Activated T-cell treated with anti-CD3 and anti-CD28 coated beads for 24 hours (primary cell): ENCODE measurements at places on chromosomes 1 and 21.

- DNase-seq: no peak
Observed at GRCh38 chr21:14874379-14874778, 190.4 kb downstream of the NRIP1 start.

- no peak for DNase-seq
Observed at GRCh38 chr1:82486468-82486867, 685.7 kb downstream of the ADGRL2 start.

GRCh38 chr1:7558481-7558880, 212.6 kb upstream of the VAMP3 start:
- no peak for DNase-seq

- no peak for DNase-seq
Observed at GRCh38 chr1:175320804-175321203, 128.2 kb upstream of the KIAA0040 start.

DNA sequence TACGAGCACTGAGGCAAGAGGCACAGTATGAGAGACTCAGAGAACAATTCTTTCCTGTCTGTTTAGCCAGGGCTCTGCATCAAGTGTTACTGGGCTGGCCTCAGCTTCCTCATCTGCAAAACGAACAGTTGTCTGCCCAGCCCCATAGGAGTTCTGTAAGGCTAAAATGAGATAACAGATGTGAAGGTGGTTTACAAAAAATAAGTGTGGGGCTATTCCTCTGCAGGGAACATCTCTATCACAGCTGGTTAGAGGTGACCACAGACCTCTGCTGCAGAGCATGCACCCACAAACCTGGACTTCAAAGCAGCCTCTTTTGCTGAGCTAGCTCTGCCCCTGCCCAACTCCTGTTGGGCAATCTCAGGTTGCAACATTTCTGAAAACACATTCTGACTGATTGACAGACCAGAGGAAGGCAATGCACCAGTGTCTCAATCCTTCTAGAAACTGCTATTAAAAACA, 10.5 kb upstream of the OLIG1 start:
- DNase-seq: no peak

DNA sequence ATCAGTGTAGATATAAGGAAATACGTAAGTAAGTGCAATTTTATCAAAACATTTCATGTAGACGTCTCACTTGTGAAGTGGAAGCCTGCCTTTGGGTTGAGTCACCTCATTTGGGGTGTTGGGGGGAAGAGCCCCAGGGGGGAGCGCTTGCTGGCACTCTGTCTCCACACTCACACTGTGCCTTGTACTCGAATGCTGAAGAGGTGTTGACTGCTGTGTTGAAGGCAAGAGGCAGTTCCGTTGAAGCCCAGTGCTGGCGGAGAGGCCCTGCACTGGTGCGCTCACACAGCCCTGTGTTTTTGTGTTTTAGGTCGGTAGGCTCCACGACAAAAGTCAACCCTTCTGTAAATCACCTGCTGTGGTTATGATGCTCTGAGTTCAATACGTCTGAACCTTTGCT, 131.9 kb upstream of the COL6A1 start:
- no peak for DNase-seq

DNA sequence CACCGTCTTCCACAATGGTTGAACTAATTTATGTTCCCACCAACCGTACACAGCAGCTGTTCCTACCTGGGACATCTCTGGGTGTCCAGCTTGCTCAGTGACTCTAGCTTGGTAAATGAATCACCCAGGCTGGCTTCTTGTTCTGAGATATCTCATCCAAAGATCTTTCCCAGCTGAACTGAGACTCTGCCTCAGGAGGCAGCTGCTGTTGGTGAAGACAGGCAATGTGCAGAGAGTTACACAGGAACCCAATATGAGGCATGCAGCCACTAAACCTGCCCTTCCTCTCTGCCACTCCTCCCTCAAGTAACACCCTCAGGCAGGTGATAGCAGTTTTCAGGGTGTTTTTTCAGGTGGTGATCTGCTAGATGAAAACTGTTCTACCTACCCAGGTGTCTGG, 14.0 kb upstream of the FOXO6 start:
- DNase-seq: no peak

DNA sequence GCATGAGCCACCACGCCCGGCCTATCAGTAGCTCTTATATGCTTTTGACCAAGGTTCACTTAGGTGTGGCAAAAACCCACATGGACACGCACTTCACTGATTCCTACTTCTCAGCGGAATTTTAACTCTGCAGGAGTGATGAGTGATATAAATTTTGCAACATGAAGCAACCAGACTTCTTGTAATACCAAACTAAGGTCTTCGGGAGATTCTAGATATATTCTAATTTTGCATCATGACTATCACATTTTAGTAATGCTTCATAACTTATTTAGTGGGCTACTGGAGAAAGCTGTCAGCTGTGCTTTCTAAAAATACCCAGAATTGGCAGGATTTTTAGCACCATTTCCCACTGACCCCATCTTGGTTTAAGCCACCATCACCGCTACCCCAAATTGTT, 27.8 kb downstream of the RHCE start:
- no peak for DNase-seq

DNA sequence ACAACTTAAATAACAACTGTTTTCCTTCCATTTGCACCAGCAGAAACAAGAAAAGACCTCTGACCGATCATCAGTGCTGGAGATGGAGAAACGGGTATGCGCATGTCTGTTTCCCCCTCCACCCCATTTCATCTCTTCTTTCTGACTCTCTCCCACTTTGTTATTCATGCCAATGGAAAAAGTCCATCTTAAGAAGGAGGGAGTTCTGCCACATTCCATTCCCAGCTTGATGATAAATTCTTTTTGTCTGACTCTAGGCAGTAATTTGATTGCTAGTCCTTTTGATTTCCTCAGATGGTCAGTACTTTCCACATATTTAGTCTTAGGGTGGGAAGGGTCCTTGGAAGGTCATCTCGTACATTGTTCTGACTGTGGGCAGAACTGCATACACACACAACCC, 142.5 kb downstream of the SYT2 start:
- no peak for DNase-seq

GRCh38 chr1:198122693-198123092, 34.1 kb upstream of the NEK7 start:
- no peak for DNase-seq

GRCh38 chr1:94130851-94131595, 10.1 kb upstream of the ABCA4 start:
- DNase-seq: no peak

DNA sequence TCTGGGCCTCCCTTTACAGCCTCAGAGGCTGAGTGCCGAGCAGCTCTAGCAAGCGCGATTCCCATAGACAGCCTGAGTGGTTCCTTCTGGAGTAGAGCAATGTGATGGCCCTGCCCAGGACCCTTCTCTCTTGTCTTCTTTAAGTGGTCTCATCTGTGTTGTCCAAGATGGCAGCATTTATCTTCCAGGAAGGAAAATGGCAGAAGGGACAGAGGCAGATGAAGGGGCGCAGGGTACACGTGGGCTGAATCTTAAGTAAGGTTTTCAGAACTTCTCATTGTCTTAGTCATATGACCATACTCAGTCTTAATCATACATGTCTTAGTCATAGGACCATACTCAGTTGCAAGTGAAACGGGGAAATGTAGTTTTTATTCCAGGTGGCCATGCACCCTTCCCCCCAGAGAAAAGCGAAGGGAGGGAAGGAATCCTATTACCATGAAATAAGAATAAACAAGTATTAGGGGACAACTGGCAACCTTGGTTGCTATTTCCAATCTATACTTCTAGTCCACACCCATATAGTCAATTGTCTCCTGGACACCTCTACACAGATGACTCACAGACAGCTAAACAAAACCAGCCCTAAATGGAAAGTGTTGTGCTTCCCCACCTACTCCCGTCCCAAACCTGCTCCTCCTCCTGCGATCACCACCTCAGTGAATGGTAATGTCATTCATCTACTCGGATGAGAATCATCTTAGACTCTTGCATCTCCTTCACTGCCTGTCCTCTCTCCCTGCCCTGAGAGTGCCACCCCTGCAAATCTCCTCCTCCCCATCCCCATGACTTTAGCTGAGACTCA, 13.3 kb downstream of the OVAAL start:
- peak; percentile 49 for DNase-seq

- no peak for DNase-seq
Observed at GRCh38 chr1:158685085-158685484, 1.4 kb downstream of the SPTA1 start.

DNA sequence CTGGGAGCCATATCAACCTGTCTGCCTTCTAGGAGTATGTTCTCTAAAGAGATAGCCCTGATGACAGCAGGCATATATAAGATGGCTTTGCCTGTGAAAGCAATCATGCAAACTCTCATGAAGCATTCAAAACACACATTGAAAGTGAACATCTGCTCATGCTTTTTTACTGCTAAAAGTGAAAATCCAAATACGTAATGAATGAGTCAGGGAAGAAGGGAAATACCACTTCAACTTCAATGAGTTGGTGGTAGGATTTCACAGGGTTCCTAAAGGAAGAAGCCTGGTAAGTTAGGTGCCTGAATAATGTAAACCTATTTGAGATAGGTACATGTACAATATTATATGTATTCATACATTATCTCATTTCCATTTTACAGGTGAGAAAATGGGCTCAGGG, 50.5 kb upstream of the SLFNL1 start:
- no peak for DNase-seq

DNA sequence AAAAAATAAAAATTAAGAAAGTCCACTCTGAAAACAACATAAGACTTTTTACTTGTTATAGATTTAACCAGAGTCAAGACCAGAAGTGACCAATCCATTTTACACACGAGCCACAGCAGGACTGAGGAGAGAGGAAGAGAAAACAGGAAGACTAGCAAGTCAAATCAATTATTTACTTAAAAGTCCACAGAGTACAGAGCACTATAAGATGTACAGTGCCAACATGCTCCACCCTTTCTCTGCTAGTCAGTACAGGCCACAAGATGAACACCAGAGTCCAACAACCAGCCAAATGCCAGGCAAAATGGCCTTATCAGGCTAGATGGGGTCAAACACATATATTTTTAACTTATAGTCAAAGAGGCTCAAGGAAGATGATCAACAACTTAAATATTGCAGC, 19.5 kb downstream of the LUZP1 start:
- no peak for DNase-seq

GRCh38 chr1:86207323-86207722, 50.8 kb upstream of the COL24A1 start:
- DNase-seq: no peak

GRCh38 chr1:179042087-179042486, 16.4 kb downstream of the FAM20B start:
- no peak for DNase-seq

DNA sequence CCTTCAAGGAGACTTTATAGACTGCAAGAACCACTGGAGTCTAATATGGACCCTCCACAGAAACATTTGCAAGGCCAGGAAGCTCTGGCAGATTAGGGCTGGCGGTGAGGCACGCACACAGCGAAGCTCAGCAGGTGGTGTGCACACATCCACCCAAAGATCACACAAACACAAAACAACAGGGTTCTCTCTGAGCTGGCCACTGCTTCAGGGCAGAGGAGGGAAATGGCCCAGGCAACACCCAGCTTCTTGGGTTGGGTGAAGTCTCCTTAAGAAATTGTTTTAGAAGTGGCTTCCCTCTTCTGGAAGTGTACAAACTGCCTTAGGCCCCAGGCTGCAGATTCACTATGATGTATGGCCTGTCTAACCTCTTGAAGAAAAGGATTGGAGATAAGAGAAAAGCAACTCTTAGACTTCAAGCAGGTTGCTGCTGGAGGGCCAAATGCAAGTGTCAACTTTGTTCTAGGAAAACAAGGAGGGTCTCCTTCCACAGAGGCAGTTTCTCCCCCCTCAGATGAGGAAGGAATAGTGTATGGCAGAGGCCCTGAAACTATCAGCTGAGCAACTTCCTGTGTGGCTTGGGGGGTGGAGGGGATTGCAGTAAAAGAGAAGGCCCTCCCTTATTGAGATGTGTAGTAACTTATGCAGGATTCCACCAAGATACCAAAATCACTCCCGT, 2.0 kb downstream of the RCSD1 start:
- DNase-seq: no peak

GRCh38 chr1:167298325-167298724, 77.6 kb downstream of the POU2F1 start:
- no peak for DNase-seq

GRCh38 chr1:45012639-45013278, 705 bp downstream of the UROD start:
- peak; percentile 31 for DNase-seq

- no peak for DNase-seq
Observed at GRCh38 chr1:229470406-229471043, 36.6 kb upstream of the ACTA1 start.

DNA sequence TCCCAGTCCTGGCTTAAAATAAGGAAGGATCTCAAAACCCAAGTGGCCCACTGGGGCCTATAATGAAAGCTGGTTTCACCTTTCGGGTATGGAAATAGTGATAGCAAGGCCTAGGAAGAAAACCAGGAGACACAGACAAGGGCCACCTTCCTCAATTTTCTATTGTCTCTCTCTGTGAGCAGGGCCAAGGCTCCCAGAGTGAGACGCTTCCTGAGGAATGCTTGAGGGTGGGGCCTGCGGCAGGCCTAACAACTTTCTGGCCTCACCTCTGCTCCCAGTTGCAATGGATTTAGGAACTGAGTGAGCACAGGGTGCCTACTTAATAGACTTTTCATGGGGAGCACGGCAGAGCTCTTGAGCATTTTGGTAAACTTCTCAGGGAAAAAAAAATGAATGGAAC, 300.9 kb downstream of the ASTN1 start:
- no peak for DNase-seq

DNA sequence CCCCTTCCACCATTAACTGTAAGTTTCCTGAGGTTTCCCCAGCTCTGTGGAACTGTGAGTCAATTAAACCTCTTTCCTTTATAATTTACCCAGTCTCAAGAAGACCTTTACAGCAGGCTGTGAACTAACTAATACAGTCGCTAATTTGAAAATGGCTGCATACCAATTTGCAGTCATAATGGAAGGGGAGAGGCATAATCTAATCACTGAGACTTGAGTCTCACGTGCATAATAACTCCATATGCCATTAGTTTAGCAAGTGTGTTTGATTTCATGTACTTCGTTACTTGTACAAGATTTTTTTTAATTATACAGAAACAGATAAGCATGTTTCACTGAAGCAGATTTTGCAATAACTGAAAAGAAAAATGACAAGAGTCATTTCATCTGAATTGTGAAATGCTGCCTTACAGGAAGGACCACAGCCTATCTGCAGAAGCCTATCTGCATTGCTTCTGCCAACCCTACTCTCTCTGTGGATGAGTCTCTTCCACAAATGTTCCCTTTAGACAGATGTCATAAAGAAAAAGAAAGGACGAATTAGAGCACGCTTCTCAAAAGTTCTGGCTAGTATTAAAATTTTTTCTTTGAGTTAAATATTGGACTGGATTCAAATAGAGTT, 99.1 kb downstream of the PTGER3 start:
- no peak for DNase-seq

GRCh38 chr1:160767395-160768294, 28.3 kb upstream of the LY9 start:
- peak; percentile 44 for DNase-seq

GRCh38 chr1:216502528-216503162, 79.4 kb upstream of the USH2A start:
- DNase-seq: no peak

- no peak for DNase-seq
Observed at GRCh38 chr1:20551945-20552727, at the start of gene FAM43B. Gene FAM43B, plus strand, starts transcription at chr1:20552573. Its CDS starts 401 bp downstream, at chr1:20552974.

- DNase-seq: no peak
Observed at GRCh38 chr21:19908390-19908789, 1089.8 kb upstream of the NCAM2 start.

- DNase-seq: no peak
Observed at GRCh38 chr21:46096596-46097335, 1.1 kb upstream of the COL6A2 start.

- no peak for DNase-seq
Observed at GRCh38 chr1:85544689-85545215, 35.8 kb upstream of the CCN1 start.
